ENCODE measurements at places on chromosomes 5 and 9. TPM values are rescaled to one million over a fixed set of nuclear protein-coding genes. Genes with fewer than 3 reads are reported as not detected.

Gene NUTM2F
- total RNA-seq, result not detected

Gene WWC1
- 18.7 TPM for total RNA-seq

Gene ZNF883
- total RNA-seq, result 0.98 TPM

Gene IL13
- not detected for total RNA-seq

DNA sequence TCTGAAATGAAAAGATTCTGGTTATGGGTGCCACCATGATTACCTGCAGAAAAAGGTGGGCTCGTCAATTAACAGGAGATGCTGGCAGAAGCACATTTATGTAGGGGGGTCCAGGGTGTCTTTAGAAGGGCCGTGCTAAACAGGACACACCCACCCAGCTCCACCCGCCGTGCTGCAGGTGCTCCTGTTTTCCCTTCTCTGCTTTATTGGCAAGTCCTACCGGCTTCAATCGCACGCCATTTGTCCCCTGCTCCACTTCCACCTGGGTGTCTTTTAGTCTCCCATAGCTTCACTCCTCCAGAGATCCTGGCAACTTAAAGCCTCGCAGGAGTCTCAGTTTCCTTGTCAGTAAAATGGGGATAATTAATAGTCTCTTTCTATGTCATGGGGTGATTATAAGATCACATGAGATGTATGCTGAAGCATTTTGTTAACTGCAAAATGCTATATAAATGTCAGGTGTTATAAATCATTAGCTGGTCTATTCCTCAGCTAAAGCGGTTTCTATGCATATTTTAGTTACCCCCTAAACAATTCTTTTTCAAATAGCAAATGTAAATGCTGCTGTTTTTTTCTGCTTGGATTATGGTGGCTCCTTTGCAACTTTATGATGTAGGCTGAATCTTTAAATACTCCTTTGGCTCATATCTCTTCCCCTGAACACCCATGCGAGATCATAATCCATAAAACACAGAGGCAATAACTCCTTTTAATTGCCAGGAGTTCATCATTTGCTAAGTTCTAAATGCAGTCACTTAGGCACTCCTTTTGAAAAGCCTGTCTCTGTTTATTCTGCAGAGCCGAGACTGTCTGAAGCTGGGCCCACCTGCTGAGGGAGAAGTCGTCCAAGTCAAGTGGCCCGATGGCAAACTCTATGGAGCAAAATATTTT is 406.9 kb downstream of the KDM4C start:
- no peak overlapping the region for H3K4me3 ChIP-seq
- no peaks in the 10 kb centered on the region for H3K36me3 ChIP-seq
- H3K27ac ChIP-seq, result no peak overlapping the region
- H3K27me3 ChIP-seq, result no peaks in the 10 kb centered on the region
- no peak for DNase-seq

- no peak overlapping the region for H3K27ac ChIP-seq
Observed at GRCh38 chr9:17349831-17350230, 215.0 kb downstream of the CNTLN start.

GRCh38 chr5:35061211-35061770 is 13.5 kb upstream of the AGXT2 start:
- H3K27me3 ChIP-seq, result no peaks in the 10 kb centered on the region
- DNase-seq, result no peak
- no peaks in the 10 kb centered on the region for H3K36me3 ChIP-seq
- H3K27ac ChIP-seq, result peak overlapping the region; percentile 19
- H3K4me3 ChIP-seq, result no peak overlapping the region

Gene SLC46A2
- total RNA-seq, result not detected

- H3K36me3 ChIP-seq, result no peaks in the 10 kb centered on the region
- DNase-seq, result no peak
- H3K27ac ChIP-seq, result no peak overlapping the region
- H3K27me3 ChIP-seq, result no peaks in the 10 kb centered on the region
- no peaks in the 10 kb centered on the region for H3K4me1 ChIP-seq
Observed at GRCh38 chr5:125575891-125576505, 829.6 kb upstream of the ZNF608 start.

DNA sequence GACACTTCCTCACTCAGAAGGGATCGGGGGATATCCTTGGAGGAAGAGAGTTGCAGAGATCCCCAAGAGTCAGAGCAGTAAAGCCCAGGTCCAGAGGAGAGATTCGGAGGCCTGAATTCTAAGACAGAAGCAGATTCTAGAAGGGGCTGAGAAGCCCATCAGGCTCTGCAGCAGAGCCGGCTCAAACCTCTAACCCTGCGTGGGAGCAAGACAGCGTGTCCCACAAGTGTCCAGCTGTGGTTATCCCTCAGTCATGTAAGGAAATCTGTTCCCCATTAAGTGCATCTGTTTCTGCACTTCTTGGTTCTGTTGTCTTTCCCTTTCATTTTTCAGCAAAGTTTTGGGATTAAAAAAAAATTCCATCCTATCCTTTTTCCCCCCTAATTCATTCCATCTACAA is 4.8 kb upstream of the DIAPH1 start:
- peaks cover 5% of the 10 kb centered on the region for H3K4me1 ChIP-seq
- no peaks in the 10 kb centered on the region for H3K27me3 ChIP-seq
- DNase-seq, result no peak
- peaks cover 65% of the 10 kb centered on the region for H3K36me3 ChIP-seq

DNA sequence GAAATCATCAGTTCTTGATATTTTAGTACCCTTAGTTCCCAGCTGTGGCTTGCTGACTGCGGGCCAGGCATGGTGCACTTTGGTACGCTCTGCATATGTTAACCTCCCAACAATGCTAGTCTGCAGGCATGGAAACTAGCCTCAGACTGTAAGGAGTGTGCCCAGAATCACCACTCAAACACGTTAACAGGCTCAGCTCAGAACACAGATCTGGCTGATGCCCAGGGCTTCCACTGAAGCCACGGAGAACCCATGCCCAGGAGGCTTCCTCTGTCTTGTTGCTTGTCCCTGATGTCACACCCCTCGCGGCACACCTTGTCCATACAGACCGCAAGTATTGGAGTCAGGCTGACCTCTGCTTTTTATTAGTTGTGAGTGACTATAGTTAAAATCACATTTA is 187.2 kb upstream of the OTULINL start:
- no peaks in the 10 kb centered on the region for H3K27me3 ChIP-seq
- H3K4me3 ChIP-seq, result no peak overlapping the region
- H3K27ac ChIP-seq, result no peak overlapping the region

GRCh38 chr5:7474821-7475403 is 79.0 kb downstream of the ADCY2 start:
- no peak for DNase-seq
- no peak overlapping the region for H3K27ac ChIP-seq
- no peaks in the 10 kb centered on the region for H3K4me1 ChIP-seq

Gene UGT3A1
- total RNA-seq, result not detected

- no peaks in the 10 kb centered on the region for H3K27me3 ChIP-seq
- H3K4me1 ChIP-seq, result no peaks in the 10 kb centered on the region
- no peak for DNase-seq
- no peak overlapping the region for H3K27ac ChIP-seq
- no peaks in the 10 kb centered on the region for H3K36me3 ChIP-seq
- H3K4me3 ChIP-seq, result no peak overlapping the region
Observed at GRCh38 chr5:17951392-17952169, 317.3 kb downstream of the TAF11L14 start.

GRCh38 chr5:1512541-1513291 is 11.0 kb downstream of the LPCAT1 start:
- H3K36me3 ChIP-seq, result no peaks in the 10 kb centered on the region
- no peak overlapping the region for H3K27ac ChIP-seq
- DNase-seq, result peak; percentile 64
- H3K4me1 ChIP-seq, result peaks cover 17% of the 10 kb centered on the region
- no peaks in the 10 kb centered on the region for H3K27me3 ChIP-seq

GRCh38 chr5:83957188-83957587 is 236.5 kb upstream of the HAPLN1 start:
- DNase-seq, result no peak
- H3K27ac ChIP-seq, result no peak overlapping the region
- H3K36me3 ChIP-seq, result no peaks in the 10 kb centered on the region
- no peaks in the 10 kb centered on the region for H3K27me3 ChIP-seq
- H3K4me1 ChIP-seq, result no peaks in the 10 kb centered on the region
- no peak overlapping the region for H3K4me3 ChIP-seq

- DNase-seq, result no peak
- H3K36me3 ChIP-seq, result no peaks in the 10 kb centered on the region
- H3K27ac ChIP-seq, result no peak overlapping the region
- no peaks in the 10 kb centered on the region for H3K27me3 ChIP-seq
Observed at GRCh38 chr5:137265457-137265856, 233.7 kb downstream of the SPOCK1 start.

- H3K4me3 ChIP-seq, result no peak overlapping the region
- no peaks in the 10 kb centered on the region for H3K27me3 ChIP-seq
- H3K4me1 ChIP-seq, result no peaks in the 10 kb centered on the region
- DNase-seq, result no peak
- H3K27ac ChIP-seq, result no peak overlapping the region
Observed at GRCh38 chr9:112872019-112872418, 18.7 kb downstream of the SLC46A2 start.

Gene DND1
- 2.9 TPM for total RNA-seq

DNA sequence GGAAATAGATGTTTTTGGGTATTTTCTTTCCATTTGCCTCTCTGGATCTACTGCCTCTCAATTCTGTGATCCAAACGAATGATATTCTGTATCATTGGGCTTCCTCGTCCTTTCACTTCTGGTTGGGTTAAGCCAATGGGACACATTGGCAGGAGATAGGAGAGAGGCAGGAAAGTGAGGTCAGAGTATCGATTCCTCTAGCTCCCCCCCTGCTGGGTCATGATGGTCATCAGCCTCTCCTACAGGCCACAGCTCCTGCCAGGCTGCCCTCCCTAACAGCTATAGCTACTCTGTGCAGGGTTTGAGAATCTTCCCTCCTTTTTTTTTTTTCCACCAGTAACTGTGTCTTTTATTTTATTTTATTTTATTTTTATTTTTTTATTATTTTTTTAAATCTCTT is 39.4 kb downstream of the APBA1 start:
- H3K4me3 ChIP-seq, result no peak overlapping the region
- peaks cover 4% of the 10 kb centered on the region for H3K4me1 ChIP-seq
- no peaks in the 10 kb centered on the region for H3K27me3 ChIP-seq
- no peak overlapping the region for H3K27ac ChIP-seq

GRCh38 chr9:93096811-93097382 is 880 bp downstream of the CARD19 start:
- H3K36me3 ChIP-seq, result no peaks in the 10 kb centered on the region
- DNase-seq, result no peak
- H3K27me3 ChIP-seq, result no peaks in the 10 kb centered on the region
- peak overlapping the region; percentile 93 for H3K27ac ChIP-seq

DNA sequence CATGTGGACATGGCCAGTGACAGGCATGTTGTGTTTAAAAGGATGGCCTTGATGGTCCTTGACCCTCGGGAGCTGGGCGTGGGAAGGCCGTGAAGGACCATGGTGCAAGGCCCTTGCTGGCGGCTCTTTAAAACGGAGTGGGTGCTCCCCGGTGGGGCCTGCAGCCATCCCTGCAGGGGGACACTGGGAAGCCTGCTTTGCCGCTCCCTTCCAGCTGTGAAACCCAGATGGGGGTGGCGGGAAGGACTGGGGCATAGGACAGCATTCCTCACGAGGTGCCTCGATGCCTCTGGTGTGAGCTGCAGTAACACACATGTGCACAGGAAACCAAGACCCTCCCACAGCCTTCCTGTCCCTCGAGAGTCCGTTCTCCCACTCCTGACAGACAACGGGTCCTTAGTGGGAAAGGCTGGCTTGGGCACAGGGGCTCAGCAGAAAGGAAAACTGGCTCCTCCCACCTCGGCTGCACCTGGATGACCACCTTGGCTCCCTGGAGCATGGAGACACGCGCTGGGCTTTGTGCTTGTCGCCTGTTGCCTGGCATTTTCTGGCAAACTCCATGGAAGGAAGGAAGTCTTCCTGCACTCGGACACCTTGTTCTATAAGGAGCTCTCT is 30.3 kb upstream of the IRX4 start:
- H3K27me3 ChIP-seq, result no peaks in the 10 kb centered on the region
- no peak for DNase-seq
- H3K27ac ChIP-seq, result no peak overlapping the region
- H3K4me3 ChIP-seq, result no peak overlapping the region

Measured in vagina (tissue), 2 donors.